HT1080 (cell line): ENCODE measurements at places on chromosomes 3 and 15.

DNA sequence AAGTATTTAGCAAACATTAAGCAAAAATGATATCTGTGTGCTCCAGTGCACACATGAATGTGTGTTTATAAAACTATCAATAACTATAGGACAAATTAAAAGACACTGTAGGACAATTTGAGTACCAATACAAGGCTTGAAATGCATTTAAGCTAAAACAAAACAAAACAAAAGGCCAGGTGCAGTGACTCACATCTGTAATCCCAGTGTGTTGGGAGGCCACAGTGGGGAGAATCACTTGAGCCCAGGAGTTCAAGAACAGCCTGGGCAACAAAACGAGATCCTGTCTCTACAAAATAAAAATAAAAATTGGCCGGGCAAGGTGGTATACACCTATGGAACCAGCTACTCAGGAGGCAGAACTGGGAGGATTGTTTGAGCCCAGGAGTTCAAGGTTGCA, 50.7 kb downstream of the CSNK1G1 start:
- DNase-seq: no peak

GRCh38 chr3:150355574-150355973, 52.5 kb upstream of the TSC22D2 start:
- DNase-seq: peak; percentile 40

GRCh38 chr15:25468611-25469010, 29.8 kb upstream of the UBE3A start:
- no peak for DNase-seq

GRCh38 chr3:44077267-44077666, 164.4 kb upstream of the TOPAZ1 start:
- DNase-seq: no peak

- peak; percentile 15 for DNase-seq
These were observed 33.6 kb upstream of the PLSCR2 start for GRCh38 chr3:146502887-146503460.

DNA sequence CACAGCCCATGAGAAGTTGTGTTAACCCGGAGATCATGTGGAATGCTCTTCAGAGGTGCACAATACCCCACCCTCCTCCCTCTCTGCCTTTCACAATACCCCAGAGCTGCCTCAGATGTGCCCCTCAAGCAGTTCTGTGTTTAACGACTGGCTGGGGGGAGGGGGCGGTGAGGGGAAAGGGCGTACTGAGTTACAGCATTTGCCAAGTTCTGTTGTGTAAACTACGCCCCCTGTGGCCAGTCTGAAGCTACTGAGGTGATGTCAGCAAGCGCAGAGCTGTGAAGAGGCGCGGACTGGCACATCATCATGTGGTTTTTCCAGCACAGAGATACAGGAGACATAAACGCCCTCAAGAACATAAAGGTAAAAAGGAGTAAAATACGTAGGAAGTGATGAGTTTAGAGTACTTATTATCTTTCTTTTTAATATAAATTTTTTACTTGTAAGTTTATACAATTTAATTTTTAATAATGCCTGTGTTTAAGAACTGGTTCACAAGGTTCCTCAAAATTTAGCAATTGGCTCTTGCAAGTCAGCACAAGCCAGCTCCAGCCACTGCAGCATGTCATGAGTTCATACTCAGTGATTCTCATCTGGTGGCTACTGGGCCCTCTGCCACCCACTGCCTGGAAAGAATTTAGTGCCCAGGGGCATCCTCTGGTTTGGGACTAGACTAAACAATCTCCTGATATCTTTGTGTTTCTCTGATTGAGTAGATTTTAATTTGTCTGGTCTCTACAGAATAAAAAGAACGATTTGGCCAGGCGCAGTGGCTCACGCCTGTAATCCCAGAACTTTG, 1.7 kb downstream of the EPB42 start:
- no peak for DNase-seq

DNA sequence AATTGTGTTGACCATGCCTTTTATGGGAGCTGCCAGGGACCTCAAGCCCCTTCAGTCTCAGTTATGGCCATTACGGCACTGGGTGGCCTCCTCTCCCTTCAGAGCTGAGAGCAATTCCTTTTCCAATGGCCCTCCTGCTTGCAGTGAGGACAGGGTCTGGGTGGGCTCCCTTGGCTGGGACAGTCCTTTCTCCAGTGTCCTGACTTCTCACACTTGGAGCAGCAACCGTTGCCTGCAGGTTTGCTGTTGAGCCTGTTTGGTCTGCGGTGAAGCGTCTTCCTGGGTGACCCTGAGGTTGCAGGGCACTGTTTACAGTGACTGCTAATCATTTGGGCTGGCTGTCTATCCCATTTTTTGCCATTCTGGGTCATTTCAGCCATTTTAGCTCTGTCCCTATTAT, 3.5 kb upstream of the CCDC80 start:
- DNase-seq: no peak

DNA sequence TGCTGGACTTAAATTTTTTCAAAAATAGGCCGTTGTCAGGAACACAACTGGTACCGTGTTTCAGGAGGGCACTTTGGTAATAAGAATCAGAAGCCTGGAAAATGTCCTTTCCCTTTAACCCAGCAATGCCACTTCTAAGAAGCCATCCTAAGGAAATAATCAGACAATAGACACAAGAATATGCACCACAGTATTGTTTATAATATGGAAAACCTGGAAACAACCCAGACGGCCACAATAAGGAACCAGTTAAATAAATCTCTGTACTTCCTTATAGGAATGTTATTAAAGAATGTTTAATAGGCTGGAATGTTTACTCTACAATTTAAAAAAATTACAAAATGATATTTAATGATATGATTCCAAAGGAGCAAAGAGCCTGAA, 30.4 kb upstream of the ATP1B3 start:
- no peak for DNase-seq

DNA sequence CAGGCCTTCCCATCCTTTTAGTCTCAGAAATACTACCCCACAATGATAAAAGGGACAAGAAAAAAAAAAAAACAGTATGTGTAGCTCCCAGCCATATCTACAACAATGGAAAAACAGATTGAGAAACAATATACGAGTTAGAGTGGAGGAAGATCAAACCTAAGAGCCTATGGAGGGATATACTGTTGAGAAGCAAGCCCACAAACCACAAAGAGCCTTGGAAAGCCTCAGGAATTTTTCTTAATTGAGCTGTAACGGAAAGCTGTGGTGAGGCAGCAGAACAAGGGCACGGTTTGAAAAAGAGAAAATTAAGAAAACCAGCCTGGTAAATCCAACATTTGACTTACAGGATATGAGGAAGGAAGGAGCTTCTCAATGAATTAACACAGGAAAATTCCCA, 21.4 kb downstream of the KPNA1 start:
- DNase-seq: peak; percentile 99

DNA sequence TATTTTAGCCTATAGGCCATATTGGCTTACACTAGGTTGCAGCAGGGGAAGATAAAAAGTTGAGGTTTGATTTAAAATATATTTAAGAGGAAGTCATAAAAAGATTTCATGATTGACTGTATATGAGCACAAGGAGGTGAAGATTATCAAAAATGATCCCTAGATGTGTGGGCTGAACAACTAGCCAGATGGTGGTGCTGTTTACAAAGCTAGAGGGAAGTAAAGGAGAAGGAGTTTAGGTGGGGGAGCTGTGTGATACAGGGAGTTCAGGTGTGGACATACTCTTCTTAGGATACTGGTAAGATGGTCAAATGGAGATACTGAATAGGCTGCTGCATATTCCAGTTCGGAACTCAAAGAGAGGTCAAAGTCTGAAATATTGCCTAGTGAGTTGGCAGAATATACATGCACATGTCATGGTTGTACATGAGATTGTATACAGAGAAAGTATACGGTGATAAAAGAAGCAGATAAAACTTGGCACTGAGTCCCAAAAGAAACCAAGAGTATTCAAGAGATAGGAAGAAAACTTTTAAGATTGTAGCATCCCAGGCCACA, 727.8 kb downstream of the NLGN1 start:
- peak; percentile 55 for DNase-seq

GRCh38 chr3:42846685-42847522, 28.8 kb downstream of the CYP8B1 start:
- no peak for DNase-seq
